LHCN-M2 (cell line): ENCODE measurements at places on chromosomes 16 and 17.

DNA sequence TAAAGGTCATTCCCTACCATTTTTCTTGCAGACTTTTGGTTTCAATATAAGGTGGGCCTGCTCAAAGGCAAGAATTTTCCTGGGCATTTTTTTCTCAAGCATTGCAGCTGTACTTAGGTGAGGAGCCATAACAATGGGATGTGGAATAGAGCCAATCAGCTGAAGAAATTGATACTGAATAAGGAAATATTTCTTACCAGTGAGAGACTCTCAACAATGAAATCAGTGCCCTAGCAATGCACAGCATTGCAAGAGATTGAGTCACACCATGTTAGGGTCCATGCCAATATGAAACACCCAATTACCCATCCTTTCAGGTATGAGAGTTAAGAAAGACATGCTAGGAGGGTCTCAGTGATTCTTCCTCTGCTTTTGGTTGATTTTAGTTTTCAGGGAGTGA, 237.6 kb downstream of the SOX9 start:
- peak; percentile 55 for DNase-seq

GRCh38 chr16:65773301-65773874, 593.1 kb upstream of the CDH5 start:
- no peak for DNase-seq

- no peak for DNase-seq
Observed at GRCh38 chr17:61568219-61569072, 22.6 kb downstream of the NACA2 start.

- no peak for DNase-seq
Observed at GRCh38 chr16:20747030-20747816, 5.6 kb upstream of the THUMPD1 start.

GRCh38 chr17:63525190-63525946, 2.2 kb downstream of the KCNH6 start:
- no peak for DNase-seq

GRCh38 chr16:48434653-48435317, 49.6 kb upstream of the SIAH1 start:
- DNase-seq, result peak; percentile 7

DNA sequence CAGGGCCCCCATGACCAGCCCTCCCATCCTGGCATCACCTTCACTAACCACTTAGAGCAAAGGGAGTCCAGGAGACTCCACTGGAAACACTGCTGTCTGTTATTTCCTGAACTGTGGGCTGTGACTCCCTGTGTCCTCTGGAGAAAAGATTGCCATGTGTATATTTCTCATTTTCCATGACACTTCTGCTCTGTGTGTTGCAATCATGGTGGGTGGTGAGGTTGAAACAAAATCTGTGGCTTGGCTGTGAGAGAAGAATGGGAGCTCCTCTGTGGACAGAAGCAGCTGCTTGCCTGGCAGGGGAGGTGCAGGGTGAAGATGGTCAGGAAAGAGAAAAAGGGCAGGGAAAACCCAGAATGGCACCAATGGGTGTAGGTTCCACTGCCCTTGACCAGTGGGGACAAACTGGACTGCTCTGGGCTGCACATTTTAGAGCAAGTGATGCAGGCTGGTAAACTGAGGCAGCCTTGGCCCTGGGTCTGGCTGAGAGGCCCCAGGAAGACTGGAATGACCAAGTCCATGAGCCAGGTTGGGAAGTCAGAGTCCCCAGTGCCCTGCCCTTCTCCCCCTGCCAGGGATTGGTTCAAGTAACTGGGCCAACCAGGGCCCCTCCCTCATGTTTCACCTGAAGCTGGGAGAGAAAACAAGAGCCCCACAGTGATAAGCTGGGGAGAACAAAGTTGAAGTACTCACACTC, 314.3 kb downstream of the C16orf95 start:
- peak; percentile 93 for DNase-seq

- peak; percentile 47 for DNase-seq
Observed at GRCh38 chr16:74309789-74310781, 13.5 kb downstream of the PSMD7 start.

DNA sequence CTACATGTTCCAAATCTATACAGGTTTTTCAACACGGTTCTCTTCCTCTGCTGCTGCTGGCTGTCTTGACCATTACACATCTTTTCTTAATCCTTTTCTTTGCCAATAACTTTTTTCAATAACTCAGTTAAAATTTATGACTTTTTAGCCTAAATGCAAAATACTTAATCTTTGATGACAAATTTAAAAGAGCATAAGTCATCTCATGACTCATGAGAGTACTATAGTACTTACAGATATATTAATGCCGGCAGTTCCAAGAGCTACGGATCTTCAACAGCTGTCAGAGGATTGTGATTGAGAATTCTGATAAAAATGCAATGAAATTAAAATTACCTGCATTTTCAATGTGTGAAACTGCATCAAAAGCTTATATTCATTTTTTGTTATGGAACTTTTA, 105.5 kb downstream of the KPNA2 start:
- peak; percentile 3 for DNase-seq
